ENCODE measurements at places on chromosomes 5 and 9. TPM values are rescaled to one million over a fixed set of nuclear protein-coding genes. Genes with fewer than 3 reads are reported as not detected.

The NIPSNAP3A gene
- total RNA-seq, result 13.8 TPM

The AGXT2 gene
- total RNA-seq, result not detected

The CXXC5 gene
- total RNA-seq, result 10.2 TPM

The CDKN2B gene
- total RNA-seq, result not detected

The HK3 gene
- total RNA-seq, result 0.03 TPM

The ENTPD2 gene
- 3.1 TPM for total RNA-seq

The PAEP gene
- 0.32 TPM for total RNA-seq

The NDUFS6 gene
- 119 TPM for total RNA-seq

The GIN1 gene
- 3.2 TPM for total RNA-seq

The RGP1 gene
- total RNA-seq, result 19.1 TPM

The SH3GL2 gene
- total RNA-seq, result 0.05 TPM

The PCDHGB5 gene
- total RNA-seq, result 2.5 TPM

The SLC34A3 gene
- total RNA-seq, result 0.07 TPM

The SLCO6A1 gene
- not detected for total RNA-seq

The FBN2 gene
- 15.6 TPM for total RNA-seq

The ABCA1 gene
- 4.3 TPM for total RNA-seq

The OXCT1 gene
- total RNA-seq, result 2.5 TPM

The TPRN gene
- total RNA-seq, result 9.3 TPM

The DIPK1B gene
- 6.2 TPM for total RNA-seq

The ORM2 gene
- total RNA-seq, result not detected

The PCDHGA8 gene
- not detected for total RNA-seq

The ZNF883 gene
- 1.1 TPM for total RNA-seq

The TMEFF1 gene
- 0.59 TPM for total RNA-seq

The FCN2 gene
- total RNA-seq, result not detected

The MACIR gene
- total RNA-seq, result 18.0 TPM

The RANBP17 gene
- total RNA-seq, result 1.6 TPM

The KCNN2 gene
- total RNA-seq, result 0.14 TPM

The IGIP gene
- 0.60 TPM for total RNA-seq

The PCDHGA12 gene
- total RNA-seq, result not detected

The LHFPL2 gene
- 84.2 TPM for total RNA-seq

The TAS2R1 gene
- not detected for total RNA-seq

Measured in A549 treated with dexamethasone at 1 μM for 4 hours (cell line).